ENCODE measurements at places on chromosomes 16 and 17.

DNA sequence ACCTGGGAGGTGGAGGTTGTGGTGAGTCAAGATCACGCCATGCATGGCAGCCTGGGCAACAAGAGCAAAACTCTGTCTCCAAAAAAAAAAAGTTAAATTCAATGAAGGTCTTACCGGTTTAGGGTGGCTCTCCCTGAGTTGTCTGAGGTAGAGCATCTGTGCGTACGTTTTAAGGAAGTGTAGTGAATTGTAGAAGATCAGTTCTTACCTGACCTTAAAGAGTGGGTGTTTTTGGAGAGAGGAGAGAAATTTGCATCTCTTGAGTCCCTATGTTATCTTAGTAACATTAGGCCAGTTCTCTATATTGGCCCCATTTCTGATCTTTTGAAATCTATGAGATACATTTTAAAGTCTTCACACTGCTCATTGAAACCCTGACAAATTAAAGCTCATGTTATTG lies 56.2 kb downstream of the ELAC2 start:
- DNase-seq: no peak

- DNase-seq: no peak
Observed at GRCh38 chr17:8324132-8324531, 14.1 kb downstream of the ARHGEF15 start.

- DNase-seq: no peak
Observed at GRCh38 chr17:55098765-55099164, 130.2 kb downstream of the STXBP4 start.

- no peak for DNase-seq
Observed at GRCh38 chr16:49739381-49739780, 116.5 kb downstream of the ZNF423 start.

GRCh38 chr17:41489531-41489930 lies at the start of gene KRT36:
TSS of gene KRT36 (minus strand) at chr17:41489910. CDS start at chr17:41489864, 46 bp downstream.
- DNase-seq: no peak

- no peak for DNase-seq
Observed at GRCh38 chr17:61825448-61826137, 37.7 kb downstream of the BRIP1 start.

GRCh38 chr17:74282587-74283370 lies 8.7 kb downstream of the DNAI2 start:
- peak; percentile 74 for DNase-seq

- peak; percentile 27 for DNase-seq
Observed at GRCh38 chr17:50539762-50540559, 7.0 kb upstream of the SPATA20 start.

DNA sequence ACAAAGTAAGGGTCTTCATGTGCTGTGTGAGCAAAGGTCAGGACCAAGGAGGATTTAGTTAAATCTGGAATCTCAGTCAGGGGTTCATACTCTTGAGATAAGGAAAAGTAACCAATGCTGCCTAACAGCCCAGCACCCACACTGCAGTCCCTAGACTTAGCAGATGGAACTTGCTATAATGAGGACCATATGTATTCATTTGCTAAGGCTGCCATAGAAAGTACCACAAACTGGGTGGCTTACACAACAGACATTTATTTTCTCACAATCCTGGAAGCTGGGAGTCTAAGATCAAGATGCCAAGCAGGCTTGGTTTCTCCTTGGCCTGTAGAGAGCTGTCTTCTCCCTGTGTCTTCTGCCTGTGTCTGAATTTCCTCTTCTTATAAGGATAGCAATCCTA lies 20.8 kb downstream of the ZP2 start:
- DNase-seq: no peak

DNA sequence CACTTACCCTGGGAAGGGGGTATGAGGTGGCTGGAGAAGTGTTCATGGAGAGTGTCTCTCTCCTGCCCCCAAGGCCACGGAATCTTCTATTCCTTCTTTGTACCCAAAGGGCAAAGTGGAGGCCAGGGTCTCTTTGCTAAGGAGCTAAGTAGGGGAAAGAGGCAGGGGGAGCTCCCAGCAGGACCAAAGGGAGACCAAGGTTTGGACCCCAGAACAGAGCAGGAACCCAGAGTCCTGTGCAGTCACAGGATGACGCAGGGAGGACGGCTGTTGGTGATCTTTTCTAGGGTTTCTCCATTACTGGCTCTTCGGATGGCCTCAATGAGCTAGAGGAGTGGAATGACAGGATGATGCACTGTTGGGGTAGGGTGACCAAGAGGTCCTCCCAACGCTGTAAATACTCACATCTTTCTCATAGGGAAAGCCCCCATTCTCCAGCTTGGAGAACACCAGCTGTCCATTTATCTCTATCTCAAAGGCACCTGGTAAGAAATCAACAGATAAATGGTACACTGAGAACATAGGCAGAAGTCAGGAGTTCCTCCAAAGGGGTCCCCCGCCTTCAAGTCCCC lies 966 bp downstream of the MIEN1 start:
- peak; percentile 15 for DNase-seq

GRCh38 chr17:46831573-46832330 lies 13.3 kb upstream of the WNT3 start:
- no peak for DNase-seq

DNA sequence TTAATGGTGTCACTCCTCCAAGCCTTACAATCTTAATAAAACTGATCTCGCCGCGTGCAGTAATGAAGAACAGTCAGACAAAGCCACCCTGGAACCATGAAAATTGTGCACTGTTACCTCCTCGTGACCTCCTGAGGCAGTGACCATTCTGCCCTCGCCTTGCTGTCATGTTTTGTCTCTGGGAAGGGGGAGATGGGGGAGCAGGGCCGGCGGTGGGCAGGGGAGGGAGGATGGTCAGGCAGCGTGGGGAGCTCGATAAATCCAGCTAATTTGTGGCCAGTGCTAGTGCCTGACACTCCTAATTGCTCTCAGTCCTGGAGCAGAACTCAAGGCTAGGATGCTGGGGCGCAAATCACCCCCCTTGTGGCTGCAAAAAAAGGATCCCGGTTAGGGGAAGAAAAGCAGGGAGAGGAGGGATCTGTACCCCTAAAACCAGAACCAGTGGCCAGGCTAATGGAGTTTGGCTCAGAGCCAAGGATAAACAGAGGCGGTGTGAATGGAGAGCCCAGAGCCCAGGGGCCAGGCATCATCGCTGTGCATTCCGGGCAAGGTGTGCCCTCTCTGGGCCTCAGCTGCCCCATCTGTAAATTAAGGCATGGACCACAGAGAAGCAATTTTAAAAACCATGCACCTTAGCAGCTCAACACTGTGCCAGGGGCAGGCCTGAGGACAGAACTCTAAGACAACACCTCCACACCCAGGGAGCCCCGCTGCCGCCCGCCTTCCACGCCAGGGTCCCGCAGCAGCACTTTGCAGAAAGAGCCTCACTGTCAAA lies 113.3 kb downstream of the ZNF423 start:
- no peak for DNase-seq

DNA sequence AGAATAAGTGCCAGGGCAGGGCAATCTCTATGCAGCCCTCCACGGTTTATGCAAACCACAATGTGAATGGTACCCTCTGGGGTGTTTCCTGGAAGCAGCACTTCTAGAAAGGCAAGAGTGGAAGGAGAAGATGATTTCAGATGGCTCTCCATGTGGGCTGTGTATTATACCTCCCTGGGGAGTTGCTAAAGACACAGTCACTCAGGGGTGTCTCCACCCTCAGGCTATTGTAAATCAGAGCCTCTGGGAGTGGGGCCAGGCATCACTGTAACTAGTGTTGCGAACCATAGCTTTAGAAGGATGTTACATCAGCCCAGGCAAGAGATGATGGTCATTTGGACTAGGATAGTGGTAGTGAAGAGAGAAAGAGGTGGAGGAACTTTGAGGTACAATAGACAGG lies 83.3 kb upstream of the ZKSCAN2 start:
- no peak for DNase-seq

DNA sequence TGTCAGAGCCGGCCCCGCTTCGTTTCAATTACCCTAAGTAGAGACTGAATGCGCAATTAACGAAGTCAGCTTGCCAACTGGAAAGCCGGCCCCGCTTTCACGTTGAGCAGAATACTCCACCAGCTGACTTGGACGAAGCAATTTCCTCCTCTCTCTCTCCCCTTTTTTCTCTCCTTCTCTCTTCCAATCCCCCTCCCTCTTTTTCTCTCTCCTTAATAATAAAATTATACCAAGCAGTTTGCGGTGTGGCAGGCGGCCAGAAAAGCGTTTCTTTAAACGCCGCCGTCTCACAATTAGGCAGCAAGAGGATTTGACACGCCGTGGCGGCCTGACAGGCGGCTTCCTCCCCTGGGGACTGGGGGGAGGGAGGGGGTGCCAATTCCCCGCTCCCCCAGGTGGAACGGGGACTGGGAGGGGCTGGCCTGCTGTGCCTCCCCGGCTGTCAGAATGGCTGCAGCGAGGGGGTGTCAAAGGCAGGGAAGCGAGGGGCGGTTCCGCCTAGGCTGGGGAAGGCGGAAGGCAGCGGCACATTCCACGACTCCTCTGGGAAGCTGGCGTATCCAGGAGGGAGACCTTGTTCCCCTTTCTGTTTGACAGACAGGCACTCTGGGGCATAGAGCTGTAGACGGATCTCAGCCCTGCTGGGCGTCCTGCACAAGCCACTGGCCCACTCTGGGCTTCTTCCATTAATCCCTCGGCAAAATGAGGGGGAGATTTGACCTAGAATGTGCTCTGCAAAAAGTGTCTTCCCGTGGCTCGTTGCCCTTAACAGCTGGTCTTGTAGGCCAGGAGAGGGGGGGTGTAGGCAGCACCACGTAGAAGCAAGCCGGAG lies 52.7 kb downstream of the SREBF1 start:
- DNase-seq: no peak

- DNase-seq: no peak
Observed at GRCh38 chr17:4816826-4817225, 9.9 kb downstream of the PLD2 start.

DNA sequence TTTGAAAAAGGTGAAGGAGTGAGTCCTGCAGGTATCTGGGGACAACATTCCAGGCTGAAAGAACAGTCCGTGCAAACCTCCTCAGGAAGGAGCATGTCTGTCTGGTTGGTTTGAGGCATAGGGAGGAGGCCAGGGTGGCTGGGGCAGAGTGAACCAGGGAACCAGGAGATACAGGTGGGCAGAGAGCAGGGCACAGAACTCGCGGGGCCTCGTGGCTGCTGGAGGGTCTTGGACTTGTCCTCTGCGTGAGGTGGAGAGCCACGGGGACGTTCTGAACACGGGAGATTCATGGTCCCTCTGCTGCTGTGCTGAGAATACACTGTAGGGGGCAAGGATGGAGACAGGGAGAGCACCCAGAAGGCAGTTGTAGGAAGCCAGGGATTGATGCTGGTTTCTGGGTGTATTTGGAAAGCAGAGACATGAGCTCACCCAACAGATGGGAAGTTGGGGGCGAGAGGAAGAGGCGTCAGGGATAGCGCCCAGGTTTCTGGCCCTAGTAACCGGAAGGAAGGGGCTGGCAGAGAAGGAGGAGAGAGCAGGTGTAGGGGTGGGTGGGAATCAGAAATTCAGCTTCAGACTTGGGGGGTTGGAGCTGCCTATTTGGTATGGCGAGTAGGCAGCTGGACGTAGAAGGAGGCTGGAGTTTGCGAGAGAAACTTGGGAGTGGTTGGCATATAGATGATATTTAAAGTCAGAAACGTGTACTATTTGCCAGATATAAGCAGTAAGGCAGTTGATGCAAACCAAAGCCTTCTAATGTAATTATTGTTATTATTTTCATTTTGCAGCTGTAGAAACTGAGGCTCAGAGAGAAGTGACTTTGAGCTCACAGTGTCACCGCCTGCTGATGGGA lies at the start of gene CCL17:
CCL17 (plus strand) TSS at position 803 of the 853 bp plus-strand sequence. CDS start 9,166 bp downstream, outside the sequence.
- no peak for DNase-seq

GRCh38 chr17:82128287-82128686 lies 30.3 kb upstream of the FASN start:
- DNase-seq: no peak

DNA sequence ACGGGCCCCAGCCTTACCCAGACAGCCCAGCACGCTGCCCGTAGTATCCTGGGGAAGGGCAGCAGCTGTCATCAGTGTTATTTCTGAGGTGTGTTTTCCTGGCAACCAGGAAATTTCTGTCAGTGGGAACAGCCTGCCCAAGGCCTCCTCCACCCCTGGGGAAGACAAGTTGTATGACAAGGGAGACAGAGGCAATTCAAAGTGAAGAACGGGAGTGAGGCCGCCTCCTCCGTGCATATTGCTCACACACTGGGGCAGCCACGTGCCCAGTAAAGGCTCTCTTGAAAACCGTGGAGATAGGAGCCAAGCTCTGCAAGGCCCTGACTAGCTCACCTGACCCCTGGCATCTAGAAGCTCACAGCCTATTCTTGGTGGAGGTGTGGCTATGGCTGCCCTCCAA lies 57.6 kb downstream of the RAI1 start:
- DNase-seq: no peak

GRCh38 chr16:8579559-8579958 lies 10.8 kb downstream of the TMEM114 start:
- no peak for DNase-seq

GRCh38 chr17:79034931-79035485 lies 11.0 kb downstream of the C1QTNF1 start:
- DNase-seq: no peak

DNA sequence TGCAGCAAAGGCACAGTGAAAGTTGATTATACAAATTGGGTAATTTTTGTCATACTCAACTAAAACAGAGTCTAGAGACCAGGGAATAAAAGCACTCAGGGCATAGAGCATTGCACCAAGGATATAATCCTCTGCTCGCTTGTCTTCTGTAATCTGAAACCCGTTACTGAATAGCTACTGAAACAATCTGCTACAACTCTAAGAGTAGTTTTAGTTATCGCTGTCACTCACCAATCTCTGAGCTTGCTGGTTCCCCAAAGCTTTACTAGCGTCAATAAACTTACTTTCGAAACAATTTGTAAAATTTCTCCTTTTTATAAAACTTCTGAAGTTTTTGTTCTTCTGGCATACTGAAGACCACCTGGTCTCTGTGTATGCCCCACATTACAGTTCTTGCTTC lies 22.9 kb upstream of the SLC35G3 start:
- no peak for DNase-seq

GRCh38 chr17:74785981-74786360 lies 9.8 kb upstream of the NAT9 start:
- DNase-seq: no peak

GRCh38 chr17:45043813-45044540 lies 7.5 kb downstream of the DCAKD start:
- DNase-seq: no peak

DNA sequence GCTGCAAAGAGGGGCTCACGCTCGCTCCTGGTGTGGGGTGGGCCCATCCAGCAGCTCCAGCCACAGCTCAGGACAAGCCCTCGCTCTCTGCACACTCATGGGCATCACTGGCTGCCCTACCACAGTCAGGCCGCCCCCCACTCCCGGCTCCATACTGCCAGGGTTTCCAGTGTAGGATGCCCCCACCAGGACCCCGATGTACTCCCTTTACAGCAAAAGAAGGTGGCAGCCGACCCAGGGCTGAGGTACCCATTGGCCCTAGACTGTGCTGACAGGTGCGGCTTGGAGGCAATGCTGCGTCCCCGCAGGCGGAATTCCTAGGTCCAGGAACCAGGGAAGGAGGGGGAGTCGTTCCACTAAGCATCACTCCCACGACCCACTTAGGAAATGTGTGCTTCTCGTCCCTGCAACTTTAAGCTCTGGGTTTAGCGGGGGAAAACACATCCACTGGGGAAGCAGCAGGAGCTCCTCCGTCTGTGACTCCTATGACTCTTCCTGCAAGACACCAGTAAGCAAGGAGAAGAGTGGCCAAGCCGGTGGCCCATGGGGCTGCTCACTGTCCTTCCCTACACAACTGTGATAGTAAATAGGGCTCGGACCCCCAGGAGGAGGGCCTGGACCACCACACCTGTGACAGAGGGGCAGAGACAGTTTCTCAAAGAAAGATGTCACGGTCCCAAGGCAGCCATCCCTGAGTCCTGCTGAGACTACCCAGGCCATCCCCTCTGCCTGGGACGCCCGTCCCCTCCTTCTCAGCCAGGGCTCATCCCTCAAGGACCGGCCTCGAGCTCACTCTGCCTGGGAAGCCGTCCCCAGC lies 13.1 kb downstream of the CORO7 start:
- DNase-seq: no peak

Data from hematopoietic multipotent progenitor cell treated with erythropoietin and hydrocortisone succinate and interleukin-3 and kit ligand, for 17 days (in vitro differentiated cells).